ENCODE measurements at places on chromosomes 1 and 21.

- DNase-seq: no peak
Measured at GRCh38 chr1:227958617-227959324, 11.0 kb upstream of the WNT9A start.

- DNase-seq: no peak
Measured at GRCh38 chr21:16389643-16390042, 659.9 kb downstream of the USP25 start.

DNA sequence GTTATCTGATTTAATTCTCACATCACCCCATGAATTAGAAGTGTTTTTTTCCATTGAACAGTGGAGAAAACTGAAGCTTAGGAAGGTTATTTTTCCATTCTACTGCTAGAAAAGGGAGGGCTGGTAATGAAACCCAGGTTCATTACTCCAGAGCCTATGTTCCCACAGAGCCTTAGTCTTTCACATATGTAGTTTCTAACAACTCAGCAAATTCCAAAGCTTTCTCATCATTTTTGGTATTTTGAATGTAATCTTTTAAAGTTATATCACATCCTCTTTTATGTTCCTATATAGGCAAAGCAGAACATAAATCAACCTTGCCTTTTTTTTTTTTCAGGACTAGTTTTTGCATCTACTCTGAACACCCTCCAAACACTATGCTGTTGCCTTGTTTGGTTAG lies 131.9 kb upstream of the BEND5 start:
- DNase-seq: no peak

DNA sequence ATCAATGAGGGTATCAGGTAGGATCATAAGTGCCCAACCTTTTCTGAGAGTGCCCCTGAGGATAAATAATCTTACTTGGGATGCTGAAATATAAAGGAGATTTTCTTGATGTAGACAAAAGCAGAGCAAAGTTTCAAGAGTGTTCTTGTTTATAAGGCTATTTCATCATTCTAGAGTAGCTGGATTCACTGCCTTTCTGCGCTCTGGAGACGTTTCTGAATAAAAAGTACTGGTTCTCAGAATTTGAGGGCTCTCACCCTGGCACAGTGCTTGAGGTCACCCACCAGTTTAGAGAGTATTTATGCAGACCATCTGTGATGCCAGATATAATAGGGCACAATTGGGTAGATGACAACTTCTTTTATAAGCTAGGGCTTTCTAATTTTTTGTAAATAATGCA lies 103.3 kb downstream of the GDAP2 start:
- no peak for DNase-seq

- DNase-seq: no peak
Measured at GRCh38 chr1:92315766-92316599, 17.1 kb downstream of the RPAP2 start.

- no peak for DNase-seq
Measured at GRCh38 chr1:106055855-106056254, 1000.6 kb upstream of the PRMT6 start.

- DNase-seq: no peak
Measured at GRCh38 chr1:91383456-91383855, 21.2 kb downstream of the HFM1 start.

GRCh38 chr1:107449326-107449725 lies 308.5 kb downstream of the NTNG1 start:
- no peak for DNase-seq

DNA sequence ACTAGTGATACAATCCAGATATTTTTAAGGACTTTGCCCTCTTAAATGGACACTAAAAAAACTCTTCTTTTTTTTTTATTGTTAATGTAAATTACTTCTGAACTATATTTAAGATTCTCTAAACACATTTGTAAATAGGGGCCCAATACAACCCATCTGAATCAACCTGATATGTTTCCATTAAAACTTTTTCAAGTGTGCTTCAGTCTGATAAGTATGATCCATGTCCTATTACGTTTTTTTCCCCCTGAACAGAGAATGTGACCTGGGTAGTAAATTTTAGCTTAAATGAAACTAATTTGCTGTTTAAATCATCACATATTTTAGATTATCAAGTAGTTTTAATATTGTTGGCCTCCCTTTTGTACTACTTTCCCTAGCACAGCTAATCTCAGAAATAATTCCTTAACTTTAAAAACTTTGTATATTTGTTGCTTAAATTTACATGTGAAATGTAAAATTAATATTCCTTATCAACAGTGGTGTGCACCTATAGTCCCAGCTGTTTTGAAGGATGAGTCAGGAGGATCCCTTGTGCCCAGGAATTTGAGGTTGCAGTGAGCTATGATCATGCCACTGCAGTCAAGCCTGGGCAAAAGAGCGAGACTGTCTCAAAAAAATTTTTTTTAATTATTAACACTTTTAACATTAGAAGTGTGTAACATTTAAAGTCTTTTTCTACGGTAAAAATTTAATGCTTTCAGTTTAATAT lies 3.0 kb upstream of the PKN2 start:
- DNase-seq: no peak

DNA sequence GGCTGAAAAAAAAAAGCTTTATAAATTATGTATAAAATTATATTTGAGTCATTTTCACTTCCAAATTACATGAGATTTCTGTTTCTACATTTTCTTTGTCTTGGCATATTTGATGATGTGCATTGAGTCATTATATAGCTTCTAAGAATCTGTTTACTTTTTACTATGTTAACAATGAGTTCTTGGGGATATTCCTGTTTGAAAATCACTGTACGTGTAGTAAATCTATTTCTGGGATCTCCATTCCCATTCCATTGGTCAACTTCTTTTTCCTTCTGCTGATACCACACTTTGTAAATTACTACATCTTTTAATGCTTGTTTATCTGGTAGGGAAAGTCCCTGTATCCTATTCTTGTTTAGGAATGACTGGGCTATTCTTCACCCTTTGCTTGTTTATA lies 43.6 kb downstream of the TNFRSF9 start:
- no peak for DNase-seq

- no peak for DNase-seq
Measured at GRCh38 chr1:228267962-228268880, 60.4 kb downstream of the OBSCN start.

DNA sequence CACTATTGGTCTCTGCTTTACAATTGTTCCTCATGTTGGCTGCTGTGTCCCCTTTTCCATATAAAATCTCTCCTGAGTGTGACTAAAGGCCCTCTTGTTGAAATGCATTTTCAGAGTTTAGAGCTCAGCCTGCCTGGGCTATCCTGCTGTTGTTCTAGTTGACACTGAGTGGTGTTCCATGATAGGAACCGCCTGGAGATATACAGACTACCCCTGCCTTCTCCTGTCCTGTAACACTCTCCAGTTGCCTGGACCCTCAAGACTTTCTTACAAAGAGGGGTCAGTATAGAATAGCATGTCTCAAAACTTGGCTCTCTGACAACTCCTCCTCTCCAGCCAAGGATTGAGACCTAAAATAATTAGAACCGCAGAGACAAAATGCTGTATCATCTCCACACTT lies 152.0 kb upstream of the POU3F1 start:
- no peak for DNase-seq

GRCh38 chr1:44777969-44778635 lies 2.8 kb downstream of the RPS8 start:
- no peak for DNase-seq

DNA sequence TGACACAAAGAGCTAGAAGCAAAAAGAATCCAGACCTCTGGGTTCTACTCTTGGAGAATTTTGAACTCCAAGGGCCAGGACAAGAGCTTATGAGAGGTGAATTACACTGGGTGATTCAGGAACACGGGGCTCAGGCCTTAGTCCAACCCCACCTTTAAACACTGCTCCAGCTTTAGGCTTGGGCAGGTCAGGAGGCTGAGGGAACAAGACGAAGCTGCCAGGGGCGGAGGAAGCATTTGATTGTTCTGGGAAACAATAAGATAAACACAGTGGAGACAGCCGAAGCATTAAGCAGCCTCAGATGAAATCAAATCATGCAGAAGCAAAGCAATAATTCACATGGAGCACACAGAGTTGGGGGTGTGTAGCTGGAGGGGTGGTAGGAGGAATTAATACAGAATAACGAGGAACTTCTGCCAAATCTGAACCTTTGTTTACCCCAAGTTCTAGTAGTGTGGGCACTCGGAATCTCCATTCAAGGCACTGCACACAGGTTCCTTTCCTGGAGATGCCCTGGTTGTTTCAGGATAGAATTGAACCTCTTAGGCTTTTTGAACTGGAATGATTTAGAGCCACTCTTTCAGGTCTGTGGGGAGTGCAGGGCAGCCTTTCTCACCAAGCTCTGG lies 93.2 kb downstream of the PLXNA2 start:
- DNase-seq: no peak

GRCh38 chr1:59803458-59804038 lies 11.2 kb upstream of the HOOK1 start:
- no peak for DNase-seq

DNA sequence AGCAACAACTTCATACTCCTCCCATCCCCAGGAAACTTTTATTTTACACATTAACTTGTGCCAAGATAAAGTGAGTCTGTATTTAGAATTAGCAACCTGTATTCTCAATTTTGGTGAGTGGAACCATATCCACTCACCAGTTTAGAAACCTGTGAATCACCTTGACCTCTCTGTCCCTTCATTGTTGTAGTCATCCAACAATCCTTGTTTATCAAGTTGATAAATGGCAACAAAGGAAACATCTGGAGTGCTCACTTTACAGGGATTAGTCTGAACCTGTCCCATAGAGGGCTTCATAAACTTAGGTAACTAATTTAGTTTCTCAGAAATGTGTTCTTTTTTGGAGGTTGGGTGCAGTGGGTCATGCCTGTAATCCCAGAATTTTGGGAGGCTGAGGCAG lies 3.9 kb upstream of the CLSPN start:
- DNase-seq: no peak

DNA sequence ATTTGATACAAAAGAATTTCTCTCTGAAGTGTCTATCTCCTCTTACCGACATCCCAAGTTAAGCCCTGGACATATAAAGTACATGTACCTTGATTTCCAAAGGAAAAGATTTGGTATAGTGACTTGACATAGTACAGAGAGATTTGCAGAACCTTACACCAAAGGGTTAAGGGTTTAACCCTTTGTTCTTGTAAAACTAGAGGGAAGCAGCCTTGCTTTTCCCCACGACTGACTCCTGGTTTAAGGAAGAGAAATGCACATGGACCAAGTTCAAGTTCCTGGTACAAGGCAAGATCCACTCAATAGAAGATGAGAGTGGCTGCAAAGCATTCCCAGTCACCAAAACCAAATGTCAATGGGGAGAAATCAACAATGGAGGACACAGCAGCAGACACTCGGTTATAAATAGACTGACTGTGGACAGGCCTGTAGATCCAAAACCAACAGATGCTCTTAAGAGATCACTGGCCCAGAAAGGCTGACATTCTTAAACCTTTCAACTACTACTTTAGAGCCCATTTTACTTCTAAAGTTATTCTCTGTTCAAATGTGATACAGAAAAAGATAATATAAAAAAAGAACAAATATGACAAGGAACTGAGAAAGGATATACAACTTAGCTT lies 69.4 kb downstream of the PUM1 start:
- no peak for DNase-seq

DNA sequence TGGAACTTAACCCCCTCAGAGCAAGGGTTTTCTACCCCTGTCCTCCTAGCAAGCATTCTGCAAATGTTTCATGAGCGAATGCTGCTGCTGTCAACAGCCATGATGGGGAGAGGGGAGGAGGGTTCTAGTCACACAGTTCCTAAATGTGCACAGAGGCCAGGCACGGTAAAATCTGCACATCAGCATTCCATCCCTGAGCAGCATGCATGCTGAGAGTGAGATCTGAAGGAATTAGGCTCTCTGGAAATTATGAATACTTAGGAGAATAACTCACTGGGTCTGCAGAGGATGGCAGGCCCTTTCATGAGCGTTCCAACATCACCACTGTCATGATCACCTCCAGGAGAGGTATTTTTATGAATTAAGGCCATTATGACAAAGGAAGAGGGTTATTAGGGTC lies 2.1 kb downstream of the VTCN1 start:
- DNase-seq: no peak

GRCh38 chr1:44571712-44572571 lies 102.3 kb downstream of the TMEM53 start:
- DNase-seq: no peak

DNA sequence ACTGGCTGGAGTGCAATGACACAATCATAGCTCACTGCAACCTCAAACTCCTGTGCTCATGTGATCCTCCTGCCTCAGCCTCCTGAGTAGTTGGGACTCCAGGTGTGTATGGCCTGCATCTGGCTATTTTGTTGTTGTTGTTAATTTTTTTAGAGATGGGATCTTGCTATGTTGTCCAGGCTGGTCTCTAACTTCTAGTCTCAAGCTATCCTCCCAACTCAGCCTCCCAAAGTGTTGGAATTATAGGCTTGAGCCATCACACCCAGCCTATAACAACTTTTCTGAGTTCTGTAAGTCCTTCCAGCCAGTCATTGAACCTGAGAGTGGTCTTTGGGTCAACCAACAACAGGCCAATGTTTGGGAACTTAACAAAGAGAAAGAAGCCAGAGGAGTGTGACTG lies 11.2 kb upstream of the PGBD2 start:
- DNase-seq: no peak

- DNase-seq: no peak
Measured at GRCh38 chr1:186479162-186479561, 18.2 kb upstream of the PDC start.

DNA sequence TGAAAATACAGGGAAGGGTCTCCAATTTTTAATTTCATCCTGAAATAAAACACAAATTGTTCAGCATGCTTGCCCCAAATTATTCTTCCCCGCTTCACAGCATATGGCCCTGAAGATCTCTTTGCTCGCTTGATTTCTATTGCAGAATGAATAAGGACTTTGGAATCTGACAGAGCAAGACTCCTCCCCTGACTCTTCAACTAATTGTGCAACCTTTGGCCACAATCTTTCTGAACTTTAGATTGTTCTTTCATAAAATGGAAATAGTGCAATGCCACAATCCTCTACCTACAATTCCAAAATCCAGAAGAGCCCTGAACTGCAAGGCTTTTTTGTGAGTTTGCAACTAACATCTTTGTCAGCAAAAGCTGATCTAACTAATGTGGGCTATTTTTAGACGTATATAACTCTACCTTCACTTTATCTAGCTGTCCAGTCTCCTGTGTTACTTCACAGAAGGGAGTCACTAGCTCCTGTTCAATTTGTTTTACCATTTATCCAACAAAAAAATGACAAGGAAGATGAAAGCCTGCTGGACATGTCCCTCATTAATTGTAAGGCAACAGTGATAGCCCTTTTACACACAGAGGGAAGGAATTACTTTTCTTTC lies 13.4 kb downstream of the RNASEL start:
- no peak for DNase-seq
